Neural cell (in vitro differentiated cells): ENCODE measurements at places on chromosomes 3 and 15. TPM values are rescaled to one million over a fixed set of nuclear protein-coding genes. Genes with fewer than 3 reads are reported as not detected.

The GOLGA8Q gene
- not detected in 2 replicates for polyA plus RNA-seq

The TASOR gene
- polyA plus RNA-seq = 84.8 and 85.4 TPM in 2 replicates

The ZCWPW2 gene
- polyA plus RNA-seq = 0.48 and 1.0 TPM in 2 replicates

The BNC1 gene
- not detected in 2 replicates for polyA plus RNA-seq

The SPTBN5 gene
- 0.01 and 0.04 TPM in 2 replicates for polyA plus RNA-seq

The APOD gene
- not detected in 2 replicates for polyA plus RNA-seq

The PDZRN3 gene
- polyA plus RNA-seq = 1.1 and 2.2 TPM in 2 replicates

The TNNC1 gene
- 2.2 TPM in 1 of 2 replicates, not detected in the other for polyA plus RNA-seq

The PCOLCE2 gene
- polyA plus RNA-seq = 17.4 and 29.2 TPM in 2 replicates

The CLDN18 gene
- not detected in 2 replicates for polyA plus RNA-seq

The ATP2C1 gene
- 134 and 145 TPM in 2 replicates for polyA plus RNA-seq

The UQCC5 gene
- polyA plus RNA-seq = 5.2 and 20.5 TPM in 2 replicates

The CACNA2D2 gene
- polyA plus RNA-seq = 7.8 and 11.4 TPM in 2 replicates

The ADAMTS7 gene
- 31.5 and 37.7 TPM in 2 replicates for polyA plus RNA-seq

The SI gene
- not detected in 2 replicates for polyA plus RNA-seq

The ZNF662 gene
- polyA plus RNA-seq = not detected in 2 replicates

The MBD4 gene
- polyA plus RNA-seq = 48.9 and 50.0 TPM in 2 replicates

The SIN3A gene
- 11.5 and 13.7 TPM in 2 replicates for polyA plus RNA-seq

The SPINK8 gene
- polyA plus RNA-seq = not detected in 2 replicates

The UNC45A gene
- polyA plus RNA-seq = 41.3 and 51.4 TPM in 2 replicates

The RYR3 gene
- polyA plus RNA-seq = 12.6 and 14.1 TPM in 2 replicates

The MON1A gene
- polyA plus RNA-seq = 35.4 and 41.3 TPM in 2 replicates

The GOLGA6B gene
- not detected in 2 replicates for polyA plus RNA-seq

The CHL1 gene
- 187 and 199 TPM in 2 replicates for polyA plus RNA-seq

The FOXL2NB gene
- polyA plus RNA-seq = not detected in 2 replicates

The FANCD2OS gene
- polyA plus RNA-seq = not detected in 2 replicates
